ENCODE measurements at places on chromosomes 5 and 9.

- H3K4me3 ChIP-seq = no peak overlapping the region
- no peaks in the 10 kb centered on the region for H3K36me3 ChIP-seq
- no peak for DNase-seq
- H3K27ac ChIP-seq = no peak overlapping the region
Measured at GRCh38 chr5:111668477-111669414, 88.2 kb downstream of the NREP start.

- no peaks in the 10 kb centered on the region for H3K27me3 ChIP-seq
- H3K36me3 ChIP-seq = no peaks in the 10 kb centered on the region
- no peak overlapping the region for H3K4me3 ChIP-seq
- H3K27ac ChIP-seq = peak overlapping the region; percentile 49
- DNase-seq = peak; percentile 68
Measured at GRCh38 chr9:136787690-136788400, 3.3 kb upstream of the TMEM141 start.

DNA sequence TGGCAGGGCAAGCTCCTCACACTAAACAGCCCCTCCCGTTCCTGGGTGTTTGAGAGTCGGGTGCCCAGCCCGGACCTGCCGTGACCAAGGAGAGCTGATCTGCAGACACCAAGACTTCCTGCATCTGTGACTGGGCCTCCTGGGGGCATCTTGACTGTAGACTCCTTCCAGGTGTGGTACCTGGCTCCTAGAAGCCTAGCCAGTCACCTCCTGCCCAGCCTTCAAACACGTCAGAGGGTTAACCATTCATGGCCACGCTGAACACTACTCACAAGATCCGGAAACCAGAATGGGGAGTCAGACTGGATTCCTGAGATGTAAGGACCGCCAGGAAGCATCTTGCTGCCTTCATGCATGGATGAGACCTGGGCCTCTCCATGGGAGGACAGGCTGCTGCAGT is 3.7 kb upstream of the LCN2 start:
- H3K36me3 ChIP-seq = no peaks in the 10 kb centered on the region
- no peak for DNase-seq
- H3K4me3 ChIP-seq = no peak overlapping the region
- no peaks in the 10 kb centered on the region for H3K27me3 ChIP-seq

- H3K27ac ChIP-seq = no peak overlapping the region
- no peak overlapping the region for H3K4me3 ChIP-seq
- DNase-seq = no peak
- no peaks in the 10 kb centered on the region for H3K4me1 ChIP-seq
- no peaks in the 10 kb centered on the region for H3K36me3 ChIP-seq
- H3K27me3 ChIP-seq = no peaks in the 10 kb centered on the region
Measured at GRCh38 chr9:22992780-22993179, 546.2 kb downstream of the DMRTA1 start.

DNA sequence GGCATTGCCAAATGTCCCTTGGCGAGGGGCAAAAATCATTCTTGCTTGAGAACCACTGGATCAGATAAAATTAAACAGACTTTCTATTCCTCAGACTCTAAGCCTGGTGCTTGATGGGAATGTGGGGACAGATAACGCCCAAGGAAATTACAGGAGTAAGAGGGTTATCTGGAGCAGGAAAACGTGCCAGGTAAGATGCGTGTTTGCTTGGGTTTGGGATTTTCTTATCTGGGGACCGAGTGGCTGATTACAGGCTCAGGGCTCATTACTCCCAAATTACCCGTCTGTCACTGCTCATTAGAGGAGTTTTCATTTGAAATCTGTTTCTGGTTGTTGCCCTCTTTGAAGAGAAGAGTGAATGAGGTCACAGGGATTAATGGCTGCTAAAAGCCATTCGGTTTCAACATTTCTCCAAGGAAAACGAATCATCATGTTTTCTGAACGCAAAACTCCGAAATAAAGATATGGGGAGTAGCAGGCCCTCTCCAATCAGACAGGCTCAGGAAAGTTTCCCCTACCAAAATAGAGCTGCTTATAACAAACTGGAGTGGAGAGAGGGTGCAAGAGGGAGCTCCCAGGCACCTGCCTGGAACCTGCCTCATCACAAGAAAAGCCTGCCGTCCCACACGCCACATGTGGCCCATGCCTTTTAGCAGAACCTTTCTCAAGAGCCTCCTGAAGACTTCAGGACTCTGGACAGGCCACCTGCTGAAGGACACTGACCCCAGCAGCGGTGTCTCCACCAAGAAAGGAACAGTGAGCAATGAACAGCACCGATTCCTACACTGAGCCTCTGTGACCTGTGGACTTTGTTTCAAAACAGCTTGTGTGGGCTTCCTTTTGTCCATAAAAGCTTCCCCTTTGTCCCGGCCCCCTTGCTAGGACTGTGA is 136.4 kb downstream of the ICE1 start:
- DNase-seq = no peak
- no peak overlapping the region for H3K4me3 ChIP-seq
- no peak overlapping the region for H3K27ac ChIP-seq
- no peaks in the 10 kb centered on the region for H3K27me3 ChIP-seq

DNA sequence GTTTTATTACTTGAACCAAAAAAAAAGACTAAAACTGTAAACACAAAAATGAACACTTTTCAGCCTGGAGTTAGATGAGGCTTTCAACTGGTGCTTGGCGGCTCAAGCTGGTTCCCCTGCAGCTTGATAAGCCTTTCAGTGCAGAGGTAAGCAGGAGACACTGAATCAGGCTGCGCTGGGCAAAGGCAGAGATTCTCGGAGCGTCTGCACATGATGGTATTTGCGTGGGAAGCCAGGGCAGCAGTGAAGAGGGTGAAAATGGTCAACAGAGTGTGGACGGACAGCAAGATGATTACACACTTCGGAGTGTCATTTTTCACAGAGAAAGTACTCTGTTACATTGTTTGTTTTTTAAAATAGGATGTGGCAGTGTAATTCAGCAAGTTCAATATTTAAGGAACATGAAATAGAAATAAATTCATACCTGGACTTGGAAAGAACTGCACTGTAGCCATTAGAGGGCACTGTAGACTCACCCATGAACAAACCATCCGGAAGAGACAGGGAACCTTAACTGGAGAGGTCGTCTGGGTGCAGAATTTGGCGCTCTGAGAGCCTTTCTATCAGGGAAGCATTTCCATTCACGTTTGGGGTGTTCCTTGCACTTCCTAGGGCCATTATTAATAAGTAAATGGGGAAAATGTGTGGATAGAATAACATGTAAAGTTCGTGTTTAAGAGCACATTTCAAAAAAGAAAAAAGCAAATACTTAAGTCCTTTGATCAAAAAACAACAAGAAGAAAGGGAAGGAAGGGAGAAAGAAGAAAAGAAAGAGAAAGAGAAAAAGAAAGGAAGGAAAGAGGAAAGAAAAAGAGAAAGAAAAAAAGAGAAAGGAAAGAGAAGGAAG is 69.8 kb downstream of the ICE1 start:
- H3K4me3 ChIP-seq = no peak overlapping the region
- peak; percentile 57 for DNase-seq
- H3K4me1 ChIP-seq = peaks cover 15% of the 10 kb centered on the region
- no peaks in the 10 kb centered on the region for H3K27me3 ChIP-seq

- no peaks in the 10 kb centered on the region for H3K4me1 ChIP-seq
- no peak for DNase-seq
- H3K27ac ChIP-seq = no peak overlapping the region
- no peaks in the 10 kb centered on the region for H3K36me3 ChIP-seq
- H3K27me3 ChIP-seq = no peaks in the 10 kb centered on the region
- H3K4me3 ChIP-seq = no peak overlapping the region
Measured at GRCh38 chr9:37236822-37237221, 116.4 kb downstream of the ZCCHC7 start.

DNA sequence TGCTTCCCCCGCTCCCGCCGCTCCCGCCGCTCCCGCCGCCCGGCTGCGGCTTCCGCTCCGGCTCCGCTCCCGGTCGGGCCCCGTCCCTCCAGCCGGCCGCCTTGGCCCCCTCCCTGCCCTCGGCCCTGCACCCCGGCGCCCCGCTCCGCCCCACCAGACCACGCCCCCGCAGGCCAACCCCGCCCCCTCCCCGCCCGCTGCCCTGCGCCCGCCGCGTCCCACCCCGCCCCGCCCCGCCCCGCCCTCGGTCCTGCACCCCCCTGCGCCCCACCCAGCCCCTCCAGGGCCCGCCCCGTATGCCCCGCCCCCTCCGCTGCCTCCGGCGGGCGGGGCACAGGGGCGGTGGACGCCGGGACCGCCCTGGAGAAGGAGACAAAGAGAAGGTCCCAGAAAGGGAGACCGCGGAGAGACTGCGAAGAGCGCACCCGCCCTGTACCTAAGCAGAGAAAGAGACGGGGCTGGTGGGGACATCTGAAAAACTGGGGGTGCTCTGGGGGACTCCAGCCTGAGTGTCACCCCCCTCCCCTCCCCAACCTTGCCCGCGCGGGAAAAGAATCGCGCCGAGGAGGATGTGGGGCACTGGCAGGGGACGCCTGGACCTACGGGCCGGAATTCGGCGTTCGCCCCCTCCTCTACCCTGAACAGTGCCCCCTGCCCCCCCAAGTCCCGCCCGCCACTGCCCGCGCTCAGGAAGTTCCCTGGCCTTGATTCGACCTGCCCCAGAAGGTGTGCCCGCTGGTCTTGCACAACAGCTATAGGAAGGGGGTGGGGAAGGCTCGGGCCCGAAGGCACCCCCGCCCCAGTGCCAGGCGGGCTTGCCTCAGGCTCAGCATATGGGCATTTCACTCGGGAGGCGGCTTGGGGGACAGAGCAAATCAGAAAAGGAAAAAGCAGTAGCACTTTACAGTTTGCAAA is 42.8 kb upstream of the STXBP1 start:
- peaks cover 19% of the 10 kb centered on the region for H3K4me1 ChIP-seq
- no peaks in the 10 kb centered on the region for H3K36me3 ChIP-seq
- DNase-seq = peak; percentile 75
- H3K27ac ChIP-seq = peak overlapping the region; percentile 70
- H3K27me3 ChIP-seq = no peaks in the 10 kb centered on the region

GRCh38 chr9:117825609-117826347 is 121.6 kb downstream of the TLR4 start:
- H3K4me1 ChIP-seq = peaks cover 27% of the 10 kb centered on the region
- H3K27ac ChIP-seq = no peak overlapping the region
- DNase-seq = peak; percentile 59
- H3K36me3 ChIP-seq = no peaks in the 10 kb centered on the region
- H3K4me3 ChIP-seq = no peak overlapping the region
- H3K27me3 ChIP-seq = peaks cover 3% of the 10 kb centered on the region
